Renal cortex interstitium (tissue), 15 donors: ENCODE measurements at places on chromosomes 12 and 14. TPM values are rescaled to one million over a fixed set of nuclear protein-coding genes. Genes with fewer than 3 reads are reported as not detected.

Gene AKT1
- 127 TPM for polyA plus RNA-seq

Gene KRT3
- polyA plus RNA-seq = not detected

DNA sequence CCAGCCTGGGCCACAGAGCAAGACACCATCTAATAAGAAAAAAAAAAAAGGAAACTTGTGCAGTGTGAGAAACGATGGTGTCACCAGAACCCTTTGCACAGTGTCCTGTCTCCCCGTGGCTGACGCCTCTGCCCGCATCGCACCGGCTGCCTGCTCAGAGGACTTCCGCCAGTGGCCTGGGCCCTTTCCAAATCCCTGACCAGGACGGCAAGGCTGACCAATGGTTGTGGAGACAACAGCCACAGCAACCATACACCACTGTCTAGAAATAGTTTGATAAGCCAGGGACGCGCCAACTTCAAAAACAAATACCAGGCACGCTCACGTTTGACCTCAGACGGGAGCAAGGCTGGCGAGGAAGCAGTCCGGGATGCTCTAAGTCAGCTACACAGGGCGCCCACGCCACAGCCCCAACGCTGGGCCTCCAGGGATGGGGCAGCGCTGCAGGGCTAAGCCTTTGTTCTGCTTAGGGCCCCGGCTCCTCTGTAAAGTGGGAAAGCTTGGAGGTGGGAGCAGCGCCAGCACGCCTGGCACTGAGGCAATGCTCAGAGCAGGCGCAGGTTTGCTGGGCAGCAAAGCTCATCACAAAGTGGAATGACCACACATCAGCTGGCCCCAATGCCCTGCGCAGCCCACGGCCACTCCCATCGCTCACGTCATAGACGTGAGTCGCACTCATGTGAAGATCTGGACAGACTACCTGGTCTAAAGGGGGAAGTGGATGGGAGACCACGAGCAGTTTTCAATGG lies 12.5 kb downstream of the PGAM5 start:
- DNase-seq = no peak

Gene CLEC6A
- 0.20 TPM for polyA plus RNA-seq

- peak; percentile 47 for DNase-seq
Measured at GRCh38 chr12:110698171-110698902, 9.4 kb upstream of the HVCN1 start.

GRCh38 chr12:132771126-132771838 lies 9.7 kb upstream of the ANKLE2 start:
- DNase-seq = no peak

DNA sequence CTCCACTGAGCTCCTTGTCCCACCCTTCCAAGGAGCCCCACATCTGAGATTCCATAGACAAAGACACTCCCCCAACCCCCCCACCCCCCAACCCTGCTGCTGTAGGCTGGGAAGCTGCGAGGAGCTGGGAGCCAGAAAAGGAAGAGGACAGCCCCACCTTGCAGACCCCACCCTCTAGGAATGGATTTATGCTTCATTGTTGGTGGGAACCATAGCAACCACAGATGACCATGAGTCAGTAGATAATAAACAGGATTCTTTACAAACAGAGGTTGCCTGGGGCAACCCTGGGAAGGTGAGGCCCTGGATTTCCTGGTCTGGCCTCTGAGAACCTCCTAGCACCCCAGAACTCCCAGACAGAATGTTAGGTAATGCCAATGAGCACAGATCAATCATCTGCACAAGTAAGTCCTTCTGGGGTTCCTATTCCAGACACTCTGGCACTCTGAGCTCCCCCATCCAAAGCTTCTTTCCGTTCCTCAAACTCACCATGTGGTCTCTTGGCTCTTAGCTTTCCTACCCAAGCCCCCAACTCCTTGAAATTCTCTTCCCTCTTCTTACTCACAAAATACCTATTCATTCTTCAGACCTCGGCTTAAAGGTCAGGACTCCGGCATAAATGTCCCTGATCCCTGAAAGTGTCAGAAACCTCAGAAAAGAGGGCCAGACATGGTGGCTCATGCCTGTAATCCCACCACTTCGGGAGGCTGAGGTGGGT lies 15.2 kb upstream of the PLEKHG6 start:
- no peak for DNase-seq

- DNase-seq = no peak
Measured at GRCh38 chr12:124592050-124592449, 24.6 kb upstream of the NCOR2 start.

DNA sequence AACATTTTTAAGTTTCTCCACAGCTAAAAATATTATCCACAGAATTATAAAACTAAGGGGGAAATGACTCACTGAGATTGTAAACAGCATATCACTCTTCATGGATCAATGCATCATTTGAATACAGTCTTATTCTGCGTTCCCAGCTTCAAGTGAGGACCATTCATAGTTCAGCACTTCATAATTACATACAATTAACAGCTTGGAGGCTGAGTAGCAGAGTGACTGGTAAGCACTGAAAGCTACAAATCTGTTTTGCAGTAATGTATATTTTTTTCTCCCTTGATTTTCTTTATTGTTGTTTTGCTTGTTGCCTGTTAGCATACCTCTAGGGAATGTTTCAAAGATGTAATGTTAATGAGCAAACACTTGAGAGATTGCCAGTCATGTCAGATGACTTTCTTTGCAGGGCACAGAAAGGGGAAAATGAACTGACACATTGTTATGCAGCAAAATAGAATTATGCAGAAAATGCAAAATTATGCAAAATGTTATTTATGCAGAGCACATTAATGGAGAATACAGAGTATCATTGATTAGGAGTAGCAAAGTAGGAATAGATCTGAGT lies 138.6 kb downstream of the RPS29 start:
- no peak for DNase-seq

DNA sequence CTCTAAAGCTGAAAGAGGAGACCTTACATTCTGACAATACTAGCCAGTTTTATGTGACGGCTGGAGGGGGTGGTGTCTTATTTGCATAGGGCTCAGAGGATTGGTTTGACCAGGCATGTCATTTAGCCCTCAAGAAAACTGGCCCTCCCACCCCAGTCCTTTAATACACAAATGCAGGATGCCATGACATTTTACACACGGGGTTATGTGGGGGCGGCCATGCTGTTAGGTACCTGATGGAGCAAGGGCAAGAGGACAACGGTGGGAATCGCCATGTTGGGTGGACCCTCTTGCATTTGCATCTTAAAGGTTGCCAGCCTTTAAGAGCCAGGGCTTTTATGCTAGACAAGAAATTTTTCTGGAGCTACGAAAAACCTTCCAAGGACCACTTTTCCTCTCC lies 23.3 kb downstream of the MDM2 start:
- no peak for DNase-seq

Gene SMIM41
- 0.73 TPM for polyA plus RNA-seq

DNA sequence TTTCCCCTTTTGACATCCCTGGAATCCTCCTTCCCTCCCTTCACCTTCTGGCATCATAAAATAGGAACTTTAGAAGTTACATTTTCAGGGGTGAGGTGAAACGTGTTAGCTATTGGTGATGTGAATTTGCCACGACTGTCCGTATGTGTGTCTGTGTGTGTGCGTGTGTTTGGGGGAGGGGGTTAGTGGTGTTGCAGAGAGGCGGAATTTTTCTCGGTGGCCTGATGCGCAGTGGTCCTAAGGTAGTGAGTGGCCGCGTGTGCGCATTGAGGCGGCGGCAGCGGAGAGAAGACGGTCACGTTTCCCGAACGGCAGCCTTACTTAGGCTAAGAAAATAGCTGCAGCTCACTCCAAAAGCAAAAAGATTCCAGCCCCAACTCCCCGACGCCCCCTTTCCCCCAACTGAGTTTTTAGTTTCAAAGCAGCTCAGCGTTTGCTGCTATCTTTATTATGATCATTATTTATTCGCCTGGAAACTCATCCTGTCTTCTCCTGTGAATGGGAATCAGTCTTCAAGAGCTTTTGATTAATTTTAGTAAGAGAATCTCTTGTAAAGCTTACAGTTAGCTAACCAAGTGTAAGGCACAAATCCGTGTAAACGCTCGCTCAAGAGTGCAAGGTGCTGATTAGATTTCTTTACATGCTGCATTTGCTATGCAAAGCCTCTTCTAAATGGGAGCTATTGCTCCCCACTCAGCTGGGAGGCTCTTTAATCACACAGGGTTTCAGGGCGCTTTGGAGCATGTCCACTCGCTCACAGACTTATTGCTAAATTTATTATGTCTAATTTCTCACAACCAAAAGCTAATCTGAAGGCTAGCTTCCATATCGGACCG lies 4.7 kb downstream of the FLRT2 start:
- no peak for DNase-seq

GRCh38 chr14:89900802-89901201 lies 53.7 kb downstream of the EFCAB11 start:
- DNase-seq = no peak

DNA sequence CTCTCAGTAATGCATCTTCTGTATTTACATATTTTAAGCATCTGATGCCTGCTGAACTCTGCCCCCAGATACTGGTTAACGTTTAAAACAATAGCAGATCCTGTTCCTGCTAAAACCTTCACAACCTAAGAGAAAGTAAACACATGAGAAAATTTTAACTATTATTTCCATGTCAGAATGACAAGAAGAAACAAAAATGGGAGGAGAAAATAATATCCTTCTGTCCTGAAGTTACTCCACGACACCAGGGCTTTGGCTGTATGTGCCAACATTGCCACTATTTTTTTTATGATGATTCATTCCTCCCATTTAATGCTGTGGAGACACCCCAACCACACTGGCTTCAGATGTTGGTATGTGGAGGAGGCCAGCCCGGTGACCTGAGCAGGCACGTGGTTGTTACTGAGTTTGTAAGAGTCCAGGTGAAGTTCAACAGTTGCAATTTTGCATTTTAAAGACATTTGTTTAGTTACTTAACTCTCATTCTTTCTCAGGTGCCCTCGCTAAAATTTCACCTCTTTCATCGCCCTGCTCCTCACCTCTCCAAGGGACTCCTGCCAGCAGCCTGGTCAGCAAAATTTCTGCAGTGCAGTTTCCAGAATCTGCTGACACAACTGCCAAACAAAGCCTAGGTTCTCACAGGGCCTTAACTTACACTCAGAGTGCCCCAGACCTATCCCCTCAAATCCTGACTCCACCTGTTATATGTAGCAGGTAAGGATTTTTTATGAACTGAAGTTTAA lies 65.5 kb upstream of the SLCO1C1 start:
- no peak for DNase-seq

GRCh38 chr12:67433385-67434175 lies 164.4 kb downstream of the CAND1 start:
- no peak for DNase-seq

GRCh38 chr14:81208489-81208888 lies 12.3 kb downstream of the GTF2A1 start:
- DNase-seq = no peak

DNA sequence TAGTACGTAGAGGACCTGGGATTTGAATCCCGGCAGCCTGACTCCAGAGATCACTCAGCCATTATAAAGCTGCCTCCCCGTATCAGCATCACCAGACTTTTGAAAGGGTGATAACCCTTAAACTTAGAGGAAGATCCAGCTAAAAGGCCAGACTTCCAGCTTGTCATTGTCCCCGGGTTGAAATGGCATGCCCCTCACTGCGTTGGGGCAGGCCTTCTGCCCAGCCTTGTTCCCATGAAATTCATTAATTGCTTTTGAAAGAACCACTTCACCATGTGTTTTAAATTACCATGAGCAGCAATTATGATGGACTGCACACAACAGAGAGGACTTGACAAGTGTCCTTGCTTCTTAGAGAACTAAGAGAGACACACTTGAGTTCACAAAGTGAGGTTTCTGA lies 269.6 kb upstream of the CRY1 start:
- no peak for DNase-seq

Gene CLEC7A
- 2.5 TPM for polyA plus RNA-seq

DNA sequence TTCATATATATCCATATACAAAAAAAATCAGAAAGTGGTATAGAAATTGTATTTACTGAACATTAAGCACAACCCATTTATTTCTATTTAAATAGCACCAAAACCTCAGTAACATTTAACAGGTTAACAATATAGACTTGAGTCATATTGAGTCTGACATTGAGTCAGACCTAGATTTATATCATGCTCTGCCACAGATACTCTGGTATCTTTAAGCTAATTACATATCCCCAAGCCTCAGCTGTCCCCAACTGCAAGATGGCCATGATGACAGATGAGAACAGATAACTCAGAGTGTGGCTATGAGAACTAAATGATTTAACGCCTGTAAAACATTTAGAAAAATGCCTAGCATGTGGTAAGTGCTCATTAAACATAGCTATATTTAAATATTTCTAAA lies 40.3 kb downstream of the IFNG start:
- DNase-seq = no peak

Gene ANG
- polyA plus RNA-seq = 6.7 TPM

Gene CLEC2A
- polyA plus RNA-seq = not detected

- DNase-seq = no peak
Measured at GRCh38 chr14:70660967-70661893, 19.5 kb downstream of the TTC9 start.

DNA sequence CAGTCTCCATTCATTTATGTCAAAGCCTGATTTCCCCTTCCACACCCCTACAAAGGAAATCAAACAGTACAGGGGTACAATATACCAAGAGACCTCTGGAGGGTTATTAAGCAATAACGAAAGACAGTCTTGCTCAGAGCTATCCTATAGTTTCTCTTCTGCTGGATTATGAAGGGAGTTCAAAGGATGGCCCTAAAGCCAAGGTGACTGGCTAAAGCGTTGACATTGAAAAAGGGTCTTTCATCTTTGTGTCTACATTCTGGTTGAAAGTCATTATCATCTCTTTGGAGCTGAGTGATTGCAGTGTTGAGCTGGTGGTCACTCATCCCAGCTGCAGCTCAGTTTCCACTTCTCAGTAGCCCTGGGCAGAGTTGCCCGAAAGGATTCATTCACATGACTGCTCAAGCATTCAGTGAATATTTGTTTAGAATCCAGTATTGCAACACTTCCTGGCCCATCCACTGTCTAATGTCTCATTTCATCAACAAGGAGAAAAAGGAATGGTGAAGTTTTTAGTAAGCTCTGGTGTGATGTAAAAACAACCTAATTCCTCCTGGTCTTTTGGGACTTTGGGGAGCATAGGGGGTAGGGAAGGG lies 19.2 kb upstream of the TBX5 start:
- DNase-seq = no peak

DNA sequence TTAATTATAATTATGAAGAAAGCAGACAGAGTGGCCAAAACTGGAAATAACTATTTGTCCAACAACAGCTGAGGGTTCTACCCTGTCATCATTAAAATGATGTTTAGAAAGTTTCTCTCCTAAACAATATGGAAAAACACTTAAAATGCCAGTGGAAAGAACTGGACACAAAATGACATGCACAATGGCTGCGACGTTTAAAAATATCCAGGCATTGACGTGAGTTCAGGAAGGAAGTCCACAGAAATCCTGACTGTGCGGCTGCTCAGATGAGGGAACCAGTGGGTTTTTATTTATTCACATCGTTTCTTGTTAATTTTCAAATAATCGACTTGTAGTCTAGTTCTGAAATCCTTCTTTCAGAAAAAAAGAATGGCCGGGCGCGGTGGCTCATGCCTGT lies 58.3 kb downstream of the CCNK start:
- no peak for DNase-seq

DNA sequence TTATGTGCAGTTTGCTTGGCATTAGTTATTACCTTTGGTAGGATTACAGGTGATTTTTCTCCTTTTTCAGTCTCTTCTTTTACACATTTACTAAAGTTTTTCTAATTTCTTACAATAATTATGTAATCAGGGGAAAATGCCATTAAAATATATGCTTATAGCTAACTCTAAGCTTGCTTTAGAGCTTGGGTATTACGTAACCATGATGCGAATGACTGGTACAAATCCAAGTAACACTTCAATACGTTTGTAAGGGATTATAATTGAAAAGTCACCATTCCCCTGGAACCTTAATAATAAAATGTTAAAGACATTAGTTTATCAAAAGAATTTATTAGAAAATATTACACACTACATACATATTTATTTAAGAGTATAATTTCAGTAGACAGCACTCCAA lies 71.6 kb downstream of the SCAF11 start:
- no peak for DNase-seq
